ENCODE measurements at places on chromosomes 6 and 20.
A peak's percentile ranks its signal among the peaks of the same experiment; 100 is the strongest.

- DNase-seq = no peak
Measured at GRCh38 chr20:14918281-14918680, 580.9 kb upstream of the FLRT3 start.

DNA sequence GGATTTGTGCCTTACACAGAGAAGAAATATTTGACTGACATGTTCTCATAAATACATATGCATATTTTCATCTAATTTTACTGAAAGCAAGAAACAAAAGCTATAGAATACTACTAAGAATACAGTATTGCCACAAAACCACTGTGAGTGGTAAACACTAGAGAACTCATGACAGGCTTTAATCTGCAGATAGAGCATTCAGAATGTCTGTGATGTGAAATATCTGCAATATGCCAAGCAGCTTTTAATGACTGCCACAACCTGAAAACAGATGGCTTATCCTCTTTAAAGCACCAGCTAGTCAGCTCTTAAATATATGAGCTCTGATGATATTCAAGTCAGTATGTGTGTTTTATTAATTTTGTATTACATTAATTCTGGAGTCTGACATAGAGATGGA is 3.4 kb downstream of the NAPB start:
- DNase-seq = no peak

DNA sequence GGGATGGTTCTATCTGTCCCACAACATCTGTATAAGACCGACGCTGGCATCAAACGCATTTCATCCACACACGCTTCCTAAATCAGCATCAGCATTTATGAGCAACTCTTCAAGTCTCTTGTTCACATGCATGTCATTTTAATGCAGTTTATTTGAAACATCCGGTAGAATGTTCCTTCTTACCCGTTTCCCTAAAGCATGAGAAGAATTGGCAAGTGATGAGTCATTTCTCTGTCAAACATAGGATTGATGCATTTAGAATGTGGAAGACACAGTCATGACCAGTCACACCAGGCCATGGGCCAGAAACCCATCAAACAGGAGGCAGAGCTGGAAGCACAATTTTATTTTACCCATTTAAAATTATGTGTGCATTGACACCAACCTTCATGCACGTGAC is 122.8 kb downstream of the UST start:
- DNase-seq = no peak

- DNase-seq = peak; percentile 20
Measured at GRCh38 chr6:144725736-144726522, 440.8 kb downstream of the UTRN start.

- DNase-seq = no peak
Measured at GRCh38 chr6:21981235-21981833, 315.5 kb downstream of the PRL start.

DNA sequence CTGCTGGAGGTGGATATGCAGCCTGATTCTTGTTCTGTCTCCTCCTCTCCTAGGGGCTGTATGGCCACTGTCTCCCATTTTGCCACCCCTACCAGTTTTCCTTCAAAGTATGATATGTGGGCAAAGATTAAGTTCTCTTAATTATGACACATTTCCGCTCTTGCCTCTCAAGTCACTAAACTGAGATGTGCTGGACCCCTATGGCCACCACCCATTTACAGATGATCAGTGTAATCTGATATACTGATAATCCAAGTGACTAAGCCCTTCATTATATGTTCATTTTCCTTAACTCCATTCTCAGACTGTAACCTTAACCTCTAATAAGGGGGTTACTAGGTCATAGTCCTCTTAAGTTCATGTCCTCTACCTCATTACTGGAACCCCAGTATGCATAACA is 711 bp upstream of the C20orf141 start:
- DNase-seq = no peak

GRCh38 chr20:41079066-41079465 is 50.4 kb downstream of the TOP1 start:
- no peak for DNase-seq

GRCh38 chr20:46160661-46161060 is 42.5 kb downstream of the CD40 start:
- no peak for DNase-seq

GRCh38 chr6:69867639-69867976 is 1.3 kb downstream of the COL19A1 start:
- DNase-seq = no peak

DNA sequence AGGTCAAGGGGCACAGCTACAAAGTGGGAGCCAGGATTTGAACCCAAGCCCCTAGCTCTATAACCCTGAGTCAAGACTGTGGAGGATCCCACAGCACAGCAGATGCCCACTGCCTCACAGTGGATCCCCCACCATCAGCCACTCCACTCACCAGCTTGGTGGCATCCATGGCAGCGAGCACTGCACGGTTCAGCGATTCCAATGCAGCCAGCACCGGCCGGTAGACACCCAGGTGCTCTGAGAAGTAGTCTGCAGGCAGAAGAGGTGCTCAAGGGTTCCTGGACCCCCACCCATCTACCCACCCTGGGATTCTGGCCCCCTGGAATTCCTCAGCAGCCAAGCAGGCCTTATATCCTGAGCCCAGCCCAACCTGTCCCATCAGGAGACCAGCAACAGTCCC is 2.5 kb downstream of the ACTL10 start:
- DNase-seq = no peak

- no peak for DNase-seq
Measured at GRCh38 chr20:43923322-43923721, 8.7 kb downstream of the TOX2 start.

- no peak for DNase-seq
Measured at GRCh38 chr20:43771503-43772190, 44.8 kb upstream of the GTSF1L start.

GRCh38 chr6:128235556-128235955 is 284.8 kb downstream of the PTPRK start:
- DNase-seq = no peak

DNA sequence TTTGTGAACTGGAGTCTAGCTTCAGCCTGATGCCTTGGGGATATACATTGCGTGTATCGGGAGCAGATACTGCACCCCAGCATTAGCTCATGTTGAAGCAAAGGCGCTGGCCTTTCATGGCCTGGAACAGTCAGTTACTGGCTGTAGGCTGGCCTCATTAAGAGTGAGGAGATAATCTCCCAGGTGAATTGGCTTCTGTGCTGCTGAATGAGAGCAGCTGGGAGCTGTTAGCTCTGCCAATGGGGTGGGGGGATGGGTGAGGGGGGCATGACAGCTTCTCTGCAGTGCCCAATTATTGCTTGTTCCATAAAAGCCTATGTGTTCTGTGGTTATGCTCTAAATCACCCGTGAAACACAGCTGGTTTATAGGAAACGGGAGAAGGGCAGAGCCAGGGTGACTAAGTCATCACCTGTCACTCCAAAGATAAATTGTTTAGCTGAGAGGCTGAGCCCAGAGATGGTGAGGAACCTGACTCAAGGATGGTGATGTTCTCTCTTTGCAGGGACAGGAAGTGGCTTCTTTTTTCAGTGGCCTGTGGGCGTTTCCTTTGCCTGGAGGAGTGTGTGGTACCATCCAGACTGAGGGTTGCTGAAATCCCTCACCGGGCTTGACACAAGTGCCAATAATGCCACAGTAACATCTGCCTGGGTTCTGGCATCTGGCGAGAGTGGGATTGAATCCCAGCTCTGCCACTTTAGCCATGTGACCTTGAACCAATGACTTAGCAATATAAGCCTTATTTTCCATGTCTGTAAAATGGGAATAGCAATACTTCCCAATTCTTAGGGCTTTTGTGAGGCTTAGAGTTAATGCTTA is 170.8 kb downstream of the BCAS1 start:
- peak; percentile 72 for DNase-seq

DNA sequence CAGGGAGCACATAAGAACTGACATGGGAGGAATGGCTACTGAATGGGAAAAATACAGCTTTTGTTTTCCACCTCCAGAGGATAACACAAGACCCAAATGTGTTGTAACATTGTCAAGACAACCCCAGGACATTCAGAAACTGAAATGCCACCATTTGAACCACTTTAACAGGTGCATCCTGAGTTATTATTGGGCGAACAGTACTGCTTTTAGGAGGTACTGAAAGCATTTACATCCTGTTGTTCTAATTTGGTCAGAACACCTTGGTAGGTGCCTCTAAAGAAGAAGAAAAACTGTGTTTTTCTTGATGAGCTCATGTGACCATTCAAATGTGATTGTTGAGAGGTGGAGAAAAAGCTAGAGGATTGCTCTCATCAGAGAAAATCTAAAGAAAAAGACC is 6.4 kb upstream of the TXNDC5 start:
- no peak for DNase-seq

GRCh38 chr6:147700436-147701209 is 192.1 kb downstream of the SAMD5 start:
- no peak for DNase-seq

DNA sequence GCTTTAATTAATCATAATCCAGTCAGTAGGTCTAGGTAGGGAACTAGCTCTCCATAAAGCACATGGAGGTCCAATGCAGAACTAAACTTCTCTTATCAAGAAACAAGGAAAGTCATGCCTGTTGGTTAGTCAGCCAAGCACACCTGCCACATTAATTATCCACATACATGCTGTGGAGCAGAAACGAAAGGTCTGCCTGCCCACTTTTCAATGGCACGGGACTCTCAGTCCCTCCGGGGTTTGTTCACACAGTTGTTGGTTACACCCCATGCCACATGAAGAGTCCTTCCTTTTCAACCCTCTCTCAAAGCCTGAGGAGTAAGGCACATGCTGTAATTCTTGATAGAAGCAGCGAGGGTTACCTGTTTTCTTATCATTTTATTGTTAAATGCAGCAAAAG is 1096.4 kb upstream of the MAP3K7 start:
- no peak for DNase-seq

GRCh38 chr6:133697666-133698065 is 191.2 kb upstream of the TCF21 start:
- no peak for DNase-seq

- no peak for DNase-seq
Measured at GRCh38 chr6:53834132-53834531, 39.3 kb downstream of the LRRC1 start.

DNA sequence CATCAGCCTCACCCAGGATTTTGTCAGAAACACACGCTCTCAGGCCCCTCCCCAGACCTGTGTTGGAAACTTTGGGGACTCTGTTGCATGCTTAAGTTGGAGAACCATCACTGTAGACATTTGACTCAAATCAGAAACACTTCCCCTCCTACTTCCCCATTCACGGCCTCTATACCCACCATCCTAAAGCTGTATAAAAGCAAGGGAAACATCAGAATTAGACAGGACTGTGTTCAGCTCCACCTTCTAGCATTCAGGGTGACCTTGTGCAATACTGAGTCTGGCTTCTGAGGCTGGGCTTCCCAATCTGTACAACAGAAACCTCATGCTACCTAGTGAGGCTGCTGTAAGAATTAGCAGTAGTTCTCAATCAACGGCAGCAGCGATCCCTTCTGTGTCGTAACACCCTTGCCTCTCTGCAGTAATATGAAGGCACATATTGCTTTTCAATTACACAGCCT is 252.3 kb downstream of the LY86 start:
- no peak for DNase-seq

GRCh38 chr20:25695532-25696370 is 902 bp downstream of the ZNF337 start:
- no peak for DNase-seq

GRCh38 chr6:16585805-16586204 is 175.5 kb downstream of the ATXN1 start:
- no peak for DNase-seq

DNA sequence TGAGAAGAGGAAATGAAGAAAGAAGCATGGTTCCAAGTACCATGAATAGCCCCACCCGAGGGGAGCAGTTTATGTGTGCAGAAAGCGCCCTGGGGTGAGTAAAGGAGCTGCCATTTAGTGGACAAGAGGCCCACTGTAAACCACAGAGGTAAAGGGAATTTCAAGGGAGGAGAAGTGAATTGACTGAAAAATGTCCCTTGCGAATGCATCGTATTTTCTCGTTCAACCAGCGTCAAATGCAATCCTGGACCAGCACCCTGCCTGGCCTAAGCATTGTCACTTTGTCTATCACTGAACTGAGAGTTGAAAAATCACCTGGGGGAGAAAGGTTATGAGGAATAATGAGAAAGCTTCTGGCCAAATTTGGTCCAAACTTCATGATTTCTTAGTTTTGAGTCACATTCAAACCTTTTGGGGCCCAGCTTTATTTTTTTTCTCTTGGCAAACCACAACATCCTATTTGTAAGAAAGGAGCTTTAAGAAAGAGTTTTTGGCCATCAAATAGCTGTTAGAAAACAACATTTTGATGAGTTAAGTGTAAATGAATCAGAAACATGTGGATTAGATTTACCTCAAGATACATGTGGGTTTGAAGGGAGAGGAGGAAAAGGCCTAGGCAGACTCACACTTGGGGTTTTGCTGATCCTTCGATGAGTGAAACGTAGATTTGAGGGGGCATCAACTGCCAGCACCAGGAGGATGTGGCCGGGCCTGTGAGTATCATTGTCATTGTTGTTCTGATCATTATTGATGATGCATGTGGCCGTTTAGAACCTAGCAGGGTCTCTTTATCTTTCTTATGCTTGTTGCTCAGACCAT is 214.0 kb downstream of the CLIC5 start:
- no peak for DNase-seq

- no peak for DNase-seq
Measured at GRCh38 chr20:2576317-2576727, 39.9 kb downstream of the TMC2 start.

DNA sequence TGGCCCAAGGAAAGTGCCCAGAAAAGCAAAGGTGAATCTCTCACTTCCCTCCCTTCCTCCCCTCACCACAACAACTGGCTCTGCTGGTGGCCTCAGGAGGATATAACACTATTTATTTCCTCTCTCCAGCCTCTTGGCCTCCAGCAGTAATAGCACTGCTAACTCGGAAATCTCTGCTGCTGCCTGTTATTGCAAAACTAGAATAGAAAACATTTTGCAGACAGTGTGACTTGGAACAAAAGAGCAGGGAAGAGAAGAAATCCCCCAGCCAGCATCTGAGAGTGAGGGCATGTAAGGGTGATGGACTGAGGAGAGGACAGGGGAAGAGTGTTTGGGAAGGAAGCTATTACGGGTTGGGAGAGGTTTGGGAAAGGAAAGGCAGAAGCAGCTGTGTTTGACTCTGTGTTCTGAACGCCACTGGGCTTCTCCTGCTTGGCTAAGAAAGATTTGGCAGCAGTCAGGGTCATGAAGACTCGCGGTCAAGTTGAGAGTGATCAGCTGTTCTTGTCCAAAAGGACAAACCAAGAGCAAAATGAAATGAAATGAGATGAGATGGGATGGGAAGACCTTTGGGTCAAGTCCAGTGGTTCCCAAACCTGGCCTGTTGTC is 81.0 kb upstream of the SNX9 start:
- no peak for DNase-seq

- DNase-seq = no peak
Measured at GRCh38 chr6:40517654-40518053, 69.5 kb downstream of the LRFN2 start.
